ENCODE measurements at places on chromosomes 6 and 20.

DNA sequence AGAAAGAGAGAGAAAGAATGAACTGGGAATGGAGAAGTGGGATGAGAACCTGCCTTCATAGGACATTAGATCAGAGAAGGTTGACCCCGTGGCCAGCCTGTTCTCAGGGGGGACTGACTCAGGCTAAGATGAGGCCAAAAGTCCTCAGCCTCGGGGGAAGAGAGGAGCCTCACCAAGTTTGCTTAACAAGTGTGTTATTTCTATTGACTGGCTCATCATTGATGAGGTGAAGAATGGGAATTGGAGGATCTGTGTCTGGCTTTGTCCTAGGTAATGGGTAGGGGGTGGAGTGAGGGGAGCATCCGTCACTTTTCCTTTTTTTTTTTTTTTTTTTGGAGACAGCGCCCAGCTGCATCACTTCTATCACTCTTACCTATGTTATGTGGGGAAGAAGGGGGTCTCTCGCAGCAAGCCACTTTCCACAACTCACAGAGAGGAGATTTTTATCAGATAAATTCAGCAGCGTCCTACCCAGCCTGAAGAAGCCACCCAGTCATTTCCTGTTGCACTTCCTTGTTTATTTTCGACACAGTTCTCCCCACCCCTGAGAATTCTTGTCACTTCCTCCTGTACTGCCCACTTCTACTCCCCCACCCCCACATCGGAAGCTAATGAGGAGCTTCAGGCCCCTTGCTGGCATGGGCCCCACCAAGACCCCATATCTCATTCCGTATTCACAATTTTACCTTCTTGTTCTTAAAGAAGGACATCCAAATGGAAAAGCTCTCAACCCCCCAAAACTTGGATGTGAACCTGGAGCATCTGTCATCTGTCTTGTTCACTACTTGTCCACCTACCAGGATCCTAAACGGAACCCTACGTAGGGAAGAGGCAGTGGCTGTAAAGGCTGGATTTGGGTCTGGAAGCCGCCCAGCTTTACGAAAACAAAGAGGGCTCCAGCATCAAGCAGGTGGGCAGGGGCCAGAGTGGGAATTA, 2.8 kb upstream of the RNASET2 start:
- DNase-seq: no peak

DNA sequence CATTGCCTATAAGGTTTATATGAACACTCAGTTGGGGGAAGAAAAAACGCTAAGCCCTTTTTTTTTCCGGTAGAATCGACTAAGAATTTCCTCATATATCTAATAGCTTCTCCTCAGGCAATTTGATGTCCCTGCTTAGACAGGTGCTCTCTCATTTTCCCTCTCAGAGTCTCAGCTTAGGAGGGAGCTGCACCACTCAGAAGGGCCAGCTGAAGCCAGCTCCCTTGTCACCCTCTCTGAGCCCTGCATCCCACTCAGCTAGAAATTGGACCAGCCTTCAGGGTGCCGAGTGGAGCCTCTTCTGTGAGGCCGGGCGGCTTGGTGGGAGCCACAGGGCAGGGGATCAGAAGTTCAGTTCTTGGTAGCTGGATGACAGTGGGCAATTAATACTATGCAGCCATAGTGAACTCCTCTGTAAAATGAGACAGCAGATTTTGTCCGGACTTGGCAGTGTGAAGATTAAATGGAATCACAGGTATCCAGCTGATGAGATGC, 368.5 kb downstream of the MAFB start:
- DNase-seq: no peak

DNA sequence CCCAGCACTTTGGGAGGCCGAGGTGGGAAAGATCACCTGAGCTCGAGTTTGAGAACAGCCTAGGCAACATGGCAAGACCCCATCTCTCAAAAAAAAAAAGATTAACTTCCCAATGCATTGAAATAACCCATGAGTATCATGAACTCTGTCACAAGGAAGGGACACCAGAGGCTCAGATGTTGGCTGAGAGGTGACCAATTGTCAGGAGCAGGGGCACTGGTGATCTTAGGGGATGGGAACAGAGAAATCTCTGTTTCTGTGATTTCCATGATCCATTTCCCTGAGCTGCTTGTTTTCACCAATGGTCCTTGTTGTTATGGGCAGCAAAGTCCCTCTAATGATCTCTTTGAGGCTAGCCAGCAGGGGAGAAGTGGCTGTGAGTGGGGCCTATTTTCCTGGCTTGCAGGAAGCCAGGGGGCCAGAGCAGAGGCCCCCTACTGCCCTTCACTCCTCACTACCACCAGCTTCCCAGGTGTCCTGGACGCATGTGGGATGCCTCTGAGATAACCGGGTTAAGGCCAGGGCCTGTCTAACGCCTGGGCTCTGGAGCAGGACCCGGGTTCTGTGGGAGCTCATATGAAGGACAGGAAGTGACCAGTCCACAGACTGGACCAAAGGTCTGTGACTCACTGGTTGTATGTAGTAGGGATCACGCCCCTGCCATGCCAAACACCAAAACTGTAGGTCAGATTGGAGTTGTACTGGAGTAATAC, 54.4 kb downstream of the PCNA start:
- no peak for DNase-seq

DNA sequence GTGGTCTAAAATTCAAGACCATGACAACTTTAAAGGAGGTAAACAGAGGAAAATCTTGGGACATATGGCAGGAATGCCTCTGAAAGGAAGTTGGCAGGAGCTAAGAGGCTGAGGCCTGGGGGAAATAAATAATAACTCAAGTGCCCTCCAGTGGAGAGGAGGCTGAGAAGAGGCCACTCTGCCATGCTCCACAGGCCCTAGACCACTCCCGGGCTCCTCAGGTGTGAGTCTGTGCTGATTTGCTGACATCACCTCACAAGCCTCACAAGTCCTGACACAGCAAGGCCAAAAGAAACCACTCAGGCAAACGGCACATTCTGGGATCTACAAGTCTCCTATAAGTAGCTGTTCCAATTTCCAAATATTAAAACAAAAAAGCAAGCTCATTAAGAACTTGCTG, 91.0 kb upstream of the RIPOR2 start:
- DNase-seq: no peak

DNA sequence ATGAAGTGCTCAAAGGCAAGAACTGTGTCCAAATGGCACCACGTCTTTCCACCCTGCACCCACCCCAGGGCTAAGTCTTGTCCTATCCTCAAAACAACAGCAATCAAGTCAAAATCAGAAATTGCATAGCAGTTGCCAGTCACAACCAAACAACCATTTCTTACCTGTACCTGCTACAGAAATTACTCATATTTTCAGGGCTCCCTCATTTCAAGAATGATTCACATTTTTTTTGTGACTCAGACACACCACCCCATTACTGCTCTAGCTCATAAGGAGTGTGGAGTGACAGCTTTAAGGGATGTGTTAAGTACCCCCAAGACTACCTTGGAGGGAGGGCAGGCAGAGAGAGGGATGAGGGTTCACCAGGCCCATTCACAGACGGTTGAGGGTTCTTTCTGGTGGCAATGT, 111.7 kb downstream of the TRERF1 start:
- DNase-seq: no peak

- no peak for DNase-seq
Observed at GRCh38 chr20:32991792-32992641, 12.2 kb downstream of the SUN5 start.

GRCh38 chr20:22914291-22914690, 120.8 kb upstream of the SSTR4 start:
- no peak for DNase-seq

- no peak for DNase-seq
Observed at GRCh38 chr6:46637145-46637544, 15.5 kb downstream of the CYP39A1 start.

DNA sequence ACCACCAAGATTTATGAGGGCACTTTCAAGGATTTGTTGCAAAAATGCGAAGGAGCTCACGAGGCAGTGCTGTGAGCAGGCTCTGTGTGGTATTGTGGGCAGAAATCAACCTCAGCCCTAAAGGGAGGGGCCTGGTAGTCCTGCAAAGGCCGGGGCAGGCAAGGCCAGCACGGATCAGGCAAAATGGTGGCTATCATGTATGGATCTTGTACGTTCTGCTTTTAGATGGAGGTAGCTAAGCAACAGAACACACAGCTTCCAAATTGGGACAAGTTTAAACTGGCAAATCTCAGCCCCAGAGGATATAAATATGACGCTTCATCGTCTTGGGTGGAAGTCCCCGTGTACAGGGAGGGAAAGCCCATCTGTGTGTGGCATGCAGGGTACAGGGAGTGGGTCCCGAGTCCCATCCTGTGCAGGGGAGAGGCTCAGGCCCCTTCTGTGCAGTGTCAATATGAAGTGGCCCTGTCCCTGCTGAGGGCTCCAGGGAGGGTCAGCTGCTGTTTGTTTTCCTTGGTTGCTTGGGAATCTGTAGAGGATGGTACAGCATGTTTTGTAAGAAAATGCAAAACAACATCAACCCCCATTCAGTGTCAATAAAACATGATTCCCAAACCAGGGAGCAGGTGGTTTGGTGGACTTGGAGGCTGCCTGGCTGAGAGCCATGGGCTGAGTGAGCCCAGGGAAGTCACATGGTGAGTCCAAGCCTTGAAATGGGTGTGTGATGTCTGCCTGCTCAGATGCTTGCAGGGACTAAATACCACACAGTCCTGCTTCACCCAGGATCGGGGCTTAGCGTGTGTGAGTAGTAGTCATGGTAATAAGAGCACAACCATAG, 113.0 kb downstream of the SYCP2 start:
- DNase-seq: peak; percentile 57

GRCh38 chr6:79868098-79868722, 79.1 kb downstream of the ELOVL4 start:
- no peak for DNase-seq

DNA sequence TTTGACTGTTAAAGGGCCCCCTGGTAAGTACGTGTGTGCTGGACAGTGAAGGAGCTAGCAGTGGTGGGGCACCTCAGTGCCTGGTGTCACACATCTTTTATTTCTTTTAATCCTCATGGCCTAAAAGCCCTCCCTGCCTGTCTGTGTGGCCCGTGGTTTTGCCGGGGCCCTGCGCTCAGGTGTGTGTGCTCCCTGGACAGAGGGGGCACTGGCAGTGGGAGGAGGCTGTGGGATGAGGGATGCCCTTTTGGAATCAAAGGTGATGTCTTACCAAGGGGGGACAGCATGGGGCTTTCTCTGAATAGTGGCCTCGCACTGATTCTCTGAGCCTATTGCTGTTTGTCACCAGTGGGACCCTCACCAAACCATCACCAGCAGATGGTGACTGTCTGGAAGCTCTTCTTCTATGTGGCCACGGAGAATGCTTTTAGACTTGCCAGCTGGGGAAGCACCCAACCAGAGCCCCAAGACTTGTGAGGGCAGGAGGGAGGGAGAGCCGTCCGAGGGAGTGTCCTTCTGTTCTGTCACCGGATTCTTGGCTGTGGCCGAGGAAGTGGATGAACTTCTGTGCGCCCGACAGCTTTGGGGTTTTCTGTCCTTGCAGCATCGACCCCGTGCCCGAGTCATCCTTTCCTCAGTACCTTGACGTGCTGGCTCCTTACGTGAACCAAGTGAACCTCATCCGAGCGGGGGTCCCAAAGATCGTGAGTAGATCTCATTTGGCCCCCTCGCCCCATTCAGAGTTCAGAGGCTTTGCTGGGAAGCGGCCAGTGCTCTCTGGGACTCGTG, 18.1 kb downstream of the PNLDC1 start:
- no peak for DNase-seq

- no peak for DNase-seq
Observed at GRCh38 chr20:63091901-63092659, 85.3 kb upstream of the BHLHE23 start.

DNA sequence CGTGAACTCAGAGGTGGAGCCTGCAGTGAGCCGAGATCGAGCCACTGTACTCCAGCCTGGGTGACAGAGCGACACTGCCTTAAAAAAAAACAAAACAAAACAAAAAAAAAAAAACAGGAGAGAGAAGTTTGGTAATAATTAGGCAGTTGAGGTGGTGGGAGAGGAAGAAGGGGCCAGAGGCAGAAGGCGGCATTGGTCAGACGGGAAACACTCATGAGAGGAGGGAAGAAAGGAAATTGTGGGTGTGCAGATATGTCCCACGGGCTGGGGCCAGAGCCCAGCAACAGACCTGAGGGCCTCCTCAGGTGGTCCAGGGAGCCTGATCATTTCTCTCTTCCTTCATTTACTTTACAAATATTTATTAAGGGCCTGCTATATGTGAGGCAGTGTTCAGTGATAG, 20.0 kb downstream of the SULF2 start:
- no peak for DNase-seq

DNA sequence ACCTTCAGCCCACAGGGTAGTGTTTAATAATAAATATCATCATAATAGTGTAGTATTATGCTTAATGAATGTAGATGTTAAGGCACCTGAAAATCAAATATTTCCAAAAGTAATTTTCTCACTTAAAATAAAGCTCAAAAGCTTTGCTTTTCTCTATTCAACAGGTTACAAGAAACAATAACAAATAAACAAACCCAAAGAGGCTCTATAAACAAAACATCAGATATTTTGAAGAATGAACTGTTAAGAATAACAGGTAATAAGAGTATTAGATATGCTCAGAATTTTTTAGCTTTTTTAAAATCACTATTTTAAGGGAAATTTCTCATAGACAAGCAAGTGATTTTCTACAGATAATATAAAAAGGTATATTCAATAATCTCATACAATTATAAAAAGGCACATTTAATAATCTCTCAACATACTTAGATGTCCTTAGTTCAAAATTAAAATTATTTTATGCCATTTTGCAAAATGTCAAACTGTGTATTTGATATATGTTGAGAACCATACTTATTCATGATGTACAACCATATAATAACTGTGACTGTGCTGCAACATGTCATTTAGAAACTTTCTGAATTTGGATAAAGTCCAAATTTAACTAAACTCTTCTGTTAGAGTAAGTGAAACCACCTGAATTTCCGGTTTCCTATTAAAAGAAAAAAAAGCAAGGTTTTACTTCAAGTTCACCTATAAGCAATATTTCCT, 35.8 kb downstream of the PHIP start:
- no peak for DNase-seq

GRCh38 chr20:2637246-2637645, 15.2 kb upstream of the NOP56 start:
- no peak for DNase-seq

- DNase-seq: no peak
Observed at GRCh38 chr6:56477241-56477640, 165.4 kb downstream of the DST start.

DNA sequence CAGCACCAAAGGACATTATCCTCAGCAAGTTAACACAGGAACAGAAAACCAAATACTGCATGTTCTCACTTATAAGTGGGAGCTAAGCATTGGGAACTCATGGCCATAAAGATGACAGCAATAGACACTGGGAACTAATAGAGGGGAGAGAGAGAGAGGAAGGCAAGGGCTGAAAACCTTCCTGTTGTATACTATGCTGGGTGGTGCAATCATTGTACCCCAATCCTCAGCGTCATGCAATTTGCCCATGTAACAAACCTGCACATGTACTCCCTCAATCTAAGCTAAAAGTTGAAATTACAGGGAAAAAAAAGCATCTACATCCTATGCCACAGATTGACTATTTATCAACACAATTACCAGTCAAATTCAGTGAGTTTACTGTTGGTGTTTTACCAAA, 20.0 kb upstream of the VNN1 start:
- DNase-seq: no peak
